ENCODE measurements at places on chromosomes 6 and 20.
A peak's percentile ranks its signal among the peaks of the same experiment; 100 is the strongest.

GRCh38 chr20:9075264-9076095 lies 6.6 kb downstream of the PLCB4 start:
- DNase-seq, result no peak

- no peak for DNase-seq
Measured at GRCh38 chr6:99605074-99605734, 1.4 kb upstream of the PRDM13 start.

DNA sequence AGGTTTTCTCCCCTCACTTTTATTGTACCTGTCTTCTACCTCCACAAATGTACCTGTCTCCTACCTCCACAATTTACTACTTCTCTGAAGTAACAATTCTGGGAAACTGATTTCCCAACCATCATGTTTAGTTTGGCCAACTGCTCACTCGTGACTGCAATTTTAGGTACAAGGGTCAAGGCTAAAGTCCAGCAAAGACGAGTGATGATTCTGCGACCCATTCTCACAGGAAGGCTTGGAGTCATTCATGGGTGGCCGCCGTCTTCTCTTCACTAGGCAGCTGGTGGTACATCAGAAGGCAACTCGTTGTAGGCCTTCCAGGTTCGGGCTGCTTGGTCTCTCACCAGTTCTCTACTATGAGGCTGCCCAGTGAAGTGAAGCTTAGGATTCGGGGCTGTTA lies 483.8 kb upstream of the JARID2 start:
- no peak for DNase-seq

DNA sequence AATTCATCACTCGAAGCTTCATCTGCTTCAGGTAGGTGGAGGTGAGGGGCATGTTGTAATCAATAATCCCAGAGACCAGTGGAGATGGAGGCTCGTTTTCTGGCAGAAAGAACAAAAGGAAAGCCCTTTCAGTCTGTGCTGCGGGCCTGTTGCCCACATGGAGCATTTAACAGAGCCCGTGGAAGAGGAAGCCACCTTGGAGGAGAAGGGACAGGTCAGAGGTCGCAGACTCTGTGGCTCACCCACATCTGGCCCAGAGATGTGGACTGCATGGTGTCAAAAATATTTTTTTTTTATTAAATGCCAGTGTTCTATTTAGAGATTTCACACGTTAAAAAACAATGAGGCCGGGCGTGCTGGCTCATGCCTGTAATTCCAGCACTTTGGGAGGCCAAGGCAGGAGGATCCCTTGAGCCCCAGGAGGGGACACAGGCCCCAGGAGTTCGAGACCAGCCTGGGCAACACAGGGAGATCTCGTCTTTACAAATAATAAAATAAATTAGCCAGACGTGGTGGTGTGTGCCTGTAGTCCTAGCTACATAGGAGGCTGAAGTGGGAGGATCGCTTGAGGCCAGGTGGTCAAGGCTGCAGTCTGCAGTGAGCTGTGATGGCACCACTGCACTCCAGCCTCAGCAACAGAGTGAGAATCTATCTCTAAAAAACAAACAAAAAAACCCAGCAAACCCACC lies 73.6 kb downstream of the NOL4L start:
- no peak for DNase-seq

DNA sequence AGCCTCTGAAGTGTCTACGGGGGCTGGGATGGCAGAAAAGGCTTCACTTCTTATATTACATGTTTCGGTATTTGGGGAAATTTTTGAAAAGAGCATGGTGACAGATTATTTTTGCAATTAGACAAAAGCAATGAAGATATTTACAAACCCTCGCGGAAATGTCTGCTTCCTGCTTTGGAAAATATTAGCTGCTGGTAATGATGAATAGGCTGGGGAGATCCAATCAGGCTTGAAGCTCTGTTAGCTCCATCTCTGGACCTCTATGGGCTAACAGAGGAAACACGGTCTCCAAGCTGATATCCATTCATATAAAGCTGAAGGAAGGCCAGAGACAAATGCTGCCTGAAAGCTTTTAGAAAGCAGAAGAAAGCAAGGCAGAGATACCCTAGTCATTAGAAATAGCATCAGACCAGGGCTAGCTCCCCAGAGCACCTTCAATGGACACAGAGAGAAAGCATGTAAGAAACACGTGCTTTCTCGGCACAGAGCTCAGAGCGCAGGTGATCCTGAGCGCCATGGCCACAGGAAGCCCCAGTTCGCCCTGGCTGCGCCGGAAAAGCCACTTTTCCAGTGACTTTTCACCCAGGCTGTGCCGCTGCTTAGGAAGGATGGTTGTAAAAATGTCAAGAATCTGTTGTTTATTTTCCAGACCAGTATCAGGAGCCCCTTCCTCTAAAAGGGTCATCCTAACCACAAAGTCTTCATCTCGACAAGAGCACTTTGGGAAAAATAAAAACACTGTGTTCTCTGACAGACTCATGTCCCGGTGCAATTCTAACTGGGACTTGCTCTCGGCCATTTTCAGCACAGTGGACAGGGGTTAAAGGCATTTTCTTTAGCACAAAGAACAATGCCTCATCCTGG lies 68.5 kb upstream of the NFATC2 start:
- no peak for DNase-seq

DNA sequence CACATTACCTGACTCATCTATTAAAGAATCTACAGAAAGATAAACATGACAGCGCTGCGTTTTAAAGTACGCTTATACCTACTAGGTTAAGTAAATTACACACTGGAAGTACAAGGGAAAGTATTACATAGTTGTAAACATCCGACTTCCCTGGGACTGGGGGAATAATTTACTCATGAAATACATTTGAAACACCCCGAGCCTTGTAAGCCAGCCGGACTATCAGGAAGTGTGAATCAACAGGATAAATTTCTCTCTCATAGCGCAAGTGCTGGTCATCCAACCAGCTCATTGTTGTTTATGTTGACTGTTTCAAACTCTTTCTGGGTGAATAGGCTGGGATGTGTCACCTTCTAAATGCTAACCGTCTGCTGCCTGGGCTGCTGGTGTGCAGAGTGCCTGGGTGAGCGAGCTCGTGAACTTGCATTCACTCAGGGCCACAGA lies 4.9 kb downstream of the BMP6 start:
- DNase-seq, result no peak

DNA sequence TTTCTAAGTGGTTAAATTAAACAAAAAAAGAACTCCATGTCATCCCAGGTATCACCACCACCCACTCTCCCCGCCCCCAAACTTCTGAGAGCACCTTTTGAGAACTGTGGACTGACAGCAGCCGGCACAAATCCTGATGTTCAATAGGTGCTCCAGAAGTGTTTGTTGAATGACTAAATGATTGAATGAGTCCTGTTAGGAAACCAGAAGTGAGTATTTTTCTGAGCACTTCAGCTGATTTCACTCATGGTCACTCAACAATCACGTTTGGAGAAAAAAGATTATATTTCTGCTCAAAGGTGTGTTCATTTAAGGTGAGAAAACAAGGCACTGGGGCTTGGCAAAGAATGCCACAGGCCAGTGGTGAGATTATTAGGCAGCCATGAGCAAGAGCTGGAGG lies 6.2 kb upstream of the HNF4A start:
- no peak for DNase-seq

GRCh38 chr6:108277831-108278230 lies 17.0 kb upstream of the SNX3 start:
- no peak for DNase-seq

DNA sequence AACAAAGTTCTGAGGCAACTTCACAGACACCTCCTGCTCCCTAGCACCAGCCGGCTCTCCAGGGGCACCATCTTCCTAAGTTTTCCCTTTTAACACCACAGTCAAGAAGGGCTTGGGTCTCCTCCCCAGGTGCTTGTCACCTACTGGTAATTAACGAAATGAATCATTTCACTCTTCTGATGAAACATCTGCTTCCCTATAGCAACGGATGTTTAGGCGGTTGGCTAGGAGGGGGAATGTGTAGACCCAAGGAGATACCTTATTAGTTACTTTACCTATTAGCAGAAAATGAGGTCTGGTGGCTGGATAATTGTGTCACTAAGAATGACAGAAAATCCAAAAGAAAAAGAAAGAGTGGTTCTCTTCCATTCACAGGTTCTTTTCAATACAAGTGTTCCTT lies 46.3 kb upstream of the FABP7 start:
- DNase-seq, result no peak

DNA sequence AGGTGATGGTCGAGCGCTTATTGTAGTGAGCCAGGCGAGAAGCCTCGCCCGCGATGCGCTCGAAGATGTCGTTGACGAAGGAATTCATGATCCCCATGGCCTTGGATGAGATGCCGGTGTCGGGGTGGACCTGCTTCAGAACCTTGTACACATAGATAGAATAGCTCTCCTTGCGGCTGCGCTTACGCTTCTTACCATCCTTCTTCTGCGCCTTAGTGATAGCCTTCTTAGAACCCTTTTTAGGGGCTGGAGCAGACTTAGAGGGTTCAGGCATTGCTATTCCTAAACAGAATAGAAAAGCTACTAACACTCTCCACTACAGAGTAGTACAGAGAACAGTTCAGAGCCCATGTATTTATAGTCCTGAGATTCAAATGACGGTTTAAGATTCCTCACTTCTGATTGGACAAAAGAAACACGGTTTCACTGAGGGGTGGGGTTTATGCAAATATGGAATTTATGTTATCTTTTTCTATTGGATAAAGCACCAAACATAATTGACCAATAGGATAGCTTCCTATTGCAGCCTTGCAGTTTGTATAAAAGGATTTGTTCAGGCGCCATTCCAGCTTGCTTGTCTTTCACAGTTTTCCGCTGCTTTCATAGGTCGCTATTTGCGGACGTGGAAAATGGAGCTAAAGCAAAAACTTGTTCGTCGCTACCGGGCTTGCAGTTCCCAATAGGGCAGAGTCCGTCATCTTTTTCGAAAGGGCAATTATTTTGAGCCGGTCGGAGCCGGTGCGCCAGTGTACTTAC lies 43.7 kb upstream of the HFE start:
- DNase-seq, result no peak

GRCh38 chr20:50191065-50191543 lies 474 bp downstream of the CEBPB start:
- peak; percentile 31 for DNase-seq

- DNase-seq, result no peak
Measured at GRCh38 chr6:96923871-96924493, 546 bp upstream of the KLHL32 start.

- no peak for DNase-seq
Measured at GRCh38 chr6:51459958-51460357, 627.5 kb downstream of the PKHD1 start.

- no peak for DNase-seq
Measured at GRCh38 chr20:31924561-31924960, 27.3 kb downstream of the PDRG1 start.

DNA sequence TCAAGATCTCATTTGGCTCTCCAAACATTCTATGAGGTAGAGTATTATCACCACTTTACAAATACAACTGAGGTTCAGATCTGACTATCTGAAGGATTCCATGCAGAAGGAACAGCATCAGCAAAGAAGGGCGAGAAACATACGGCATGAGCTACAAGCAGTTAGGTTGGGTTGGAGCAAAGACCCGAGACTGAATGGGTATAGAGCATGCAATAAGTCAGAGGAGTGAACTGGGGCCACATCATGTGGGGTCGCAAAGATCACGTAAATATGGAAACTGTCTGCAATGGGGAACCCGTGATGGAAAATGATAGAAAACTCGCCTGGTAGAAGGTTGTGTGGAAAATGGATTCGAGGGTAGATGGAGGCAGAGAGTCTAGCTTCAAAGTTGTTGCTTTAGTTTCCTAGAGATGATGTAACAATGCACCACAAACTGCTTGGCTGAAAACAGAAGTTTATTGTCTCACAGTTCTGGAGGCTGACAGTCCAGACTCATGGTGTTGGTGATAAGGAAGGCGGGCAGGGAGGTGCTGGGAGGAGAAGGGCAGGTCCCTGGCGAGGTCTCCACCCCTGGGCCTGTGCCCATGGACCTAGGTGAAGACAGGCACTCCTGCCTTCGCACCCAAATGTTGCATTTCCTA lies 44.3 kb upstream of the BCLAF1 start:
- DNase-seq, result no peak

GRCh38 chr20:5918856-5919625 lies 31.3 kb downstream of the TRMT6 start:
- no peak for DNase-seq

- DNase-seq, result no peak
Measured at GRCh38 chr6:26328265-26328844, 36.6 kb upstream of the BTN3A2 start.

DNA sequence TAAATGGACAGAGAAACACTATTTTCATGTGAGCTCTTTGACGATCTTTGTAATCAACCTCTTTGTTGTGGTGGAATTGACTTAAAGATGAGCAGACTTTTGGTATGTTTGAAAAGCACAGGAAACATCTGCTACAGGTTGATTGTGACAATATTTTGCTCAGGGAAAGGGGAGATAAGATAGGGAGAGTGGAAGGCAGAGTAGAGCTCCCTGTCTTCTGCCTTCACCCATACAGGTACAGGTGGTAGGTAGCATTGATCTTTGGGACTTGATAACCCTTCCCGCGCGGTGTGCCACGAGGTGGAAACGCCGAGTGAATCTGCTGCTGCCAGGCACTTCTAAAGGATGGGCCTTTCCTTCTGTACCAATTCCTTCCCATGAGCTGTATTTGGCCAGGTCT lies 183.6 kb downstream of the UTRN start:
- DNase-seq, result peak; percentile 15

- DNase-seq, result no peak
Measured at GRCh38 chr20:4949833-4950178, 51.5 kb downstream of the SLC23A2 start.

DNA sequence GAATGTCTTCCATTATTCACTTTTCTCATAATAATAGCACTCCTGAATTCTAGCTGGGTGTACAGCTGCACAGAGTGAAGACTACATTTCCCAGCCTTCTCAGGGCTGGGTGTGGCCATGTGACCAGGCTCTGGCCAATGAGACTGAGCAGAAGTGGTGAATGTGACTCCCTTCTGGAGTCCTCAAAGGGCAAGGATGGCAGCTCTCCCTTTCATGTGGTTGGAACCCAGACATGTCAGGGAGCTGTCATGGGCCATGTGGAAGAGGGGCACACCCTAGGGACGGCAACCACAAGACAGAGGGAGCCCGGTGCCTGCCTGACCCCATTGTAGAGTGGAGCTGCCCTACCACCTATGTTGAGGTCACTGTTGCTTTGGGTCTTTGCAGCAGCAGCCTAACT lies 312.8 kb upstream of the SULF2 start:
- DNase-seq, result no peak

GRCh38 chr6:148971031-148971927 lies 224.4 kb downstream of the UST start:
- DNase-seq, result no peak

DNA sequence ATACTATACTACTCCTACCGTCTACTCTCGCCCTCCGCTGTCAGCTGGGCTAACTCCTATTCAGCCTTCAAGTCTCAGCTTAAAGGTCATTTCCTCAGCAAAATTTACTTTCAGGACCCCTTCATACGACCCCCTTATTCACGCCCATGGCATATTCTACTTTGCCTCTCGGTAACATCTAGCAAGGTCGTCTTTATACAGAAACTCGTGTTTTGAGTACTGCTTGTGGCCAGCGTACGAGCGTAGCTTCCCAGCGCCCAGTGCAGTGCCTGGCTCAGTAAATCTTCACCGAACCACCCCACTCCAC lies 546 bp downstream of the CRNKL1 start:
- DNase-seq, result no peak

- peak; percentile 44 for DNase-seq
Measured at GRCh38 chr20:51220293-51220706, 197.4 kb upstream of the KCNG1 start.

- no peak for DNase-seq
Measured at GRCh38 chr20:2131366-2131765, 29.7 kb downstream of the STK35 start.

Data from stimulated activated CD4-positive, alpha-beta T cell treated with anti-CD3 and anti-CD28 coated beads, Interleukin-1b, Interleukin-23, amount 100 ng/mL, for 24 hours (primary cell).